Nephron progenitor cell (in vitro differentiated cells): ENCODE measurements at places on chromosomes 1 and 21.

DNA sequence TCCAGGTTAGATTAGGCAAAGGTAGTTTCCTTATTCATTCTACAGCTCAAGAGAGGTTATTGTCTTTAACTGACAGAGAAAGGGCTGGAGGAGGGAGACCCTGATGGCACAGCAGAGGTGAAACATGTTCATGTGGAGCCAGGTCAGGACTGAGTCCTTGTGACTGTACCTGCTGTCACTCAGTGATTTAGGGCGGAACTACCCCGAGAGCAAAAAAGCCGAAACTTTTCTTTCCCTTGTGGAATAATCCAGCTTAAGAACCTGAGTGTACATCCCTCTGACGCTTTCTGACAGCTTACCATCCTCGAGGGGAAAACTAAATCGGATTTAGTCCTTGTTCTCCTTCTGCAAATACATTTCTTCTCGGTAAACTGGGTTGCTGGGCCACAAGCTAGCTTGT is 273.2 kb downstream of the BACH1 start:
- DNase-seq: no peak

- DNase-seq: no peak
Measured at GRCh38 chr1:178689769-178690168, 35.3 kb upstream of the RALGPS2 start.

DNA sequence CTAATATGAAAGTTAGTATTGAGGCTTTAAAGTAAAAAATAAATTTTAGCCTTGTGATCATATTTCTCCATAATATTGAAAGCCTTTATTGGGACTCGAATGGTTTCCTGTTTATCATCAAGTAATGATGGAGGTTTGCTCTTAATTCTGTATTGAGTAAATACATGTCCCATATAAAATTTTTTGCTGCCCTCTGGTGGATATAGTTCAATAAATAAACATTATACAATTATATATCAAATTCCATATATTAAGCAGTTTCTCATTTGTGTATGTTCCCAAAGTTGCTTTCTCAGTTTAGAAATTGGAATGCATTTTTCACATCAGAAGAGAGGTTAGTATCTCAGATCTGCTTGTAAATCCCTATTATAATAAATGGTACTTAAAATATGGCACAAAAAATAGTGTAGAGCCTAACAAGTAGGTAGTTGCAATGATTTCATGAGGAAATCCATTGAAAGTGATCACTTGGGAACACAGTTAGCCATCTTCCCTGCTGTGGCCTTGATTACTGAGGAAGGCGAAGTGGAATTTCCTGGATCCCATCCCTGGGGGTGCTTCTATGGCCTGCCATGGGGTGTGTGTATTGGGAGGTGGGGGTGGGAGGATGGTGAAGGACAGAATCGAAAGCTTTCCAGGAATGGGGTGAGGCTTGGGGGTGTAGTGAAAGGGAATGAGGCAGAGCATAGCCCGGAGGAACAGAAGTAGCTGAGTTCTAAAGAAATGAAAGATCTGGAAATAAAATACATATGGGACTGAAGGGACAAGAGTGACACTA is 84.1 kb upstream of the C21orf91 start:
- no peak for DNase-seq

GRCh38 chr1:224092601-224093000 is 21.3 kb upstream of the FBXO28 start:
- no peak for DNase-seq

GRCh38 chr1:818618-819291 is 105.0 kb upstream of the SAMD11 start:
- no peak for DNase-seq

GRCh38 chr1:54805466-54805865 is 4.3 kb upstream of the TTC22 start:
- DNase-seq: no peak

DNA sequence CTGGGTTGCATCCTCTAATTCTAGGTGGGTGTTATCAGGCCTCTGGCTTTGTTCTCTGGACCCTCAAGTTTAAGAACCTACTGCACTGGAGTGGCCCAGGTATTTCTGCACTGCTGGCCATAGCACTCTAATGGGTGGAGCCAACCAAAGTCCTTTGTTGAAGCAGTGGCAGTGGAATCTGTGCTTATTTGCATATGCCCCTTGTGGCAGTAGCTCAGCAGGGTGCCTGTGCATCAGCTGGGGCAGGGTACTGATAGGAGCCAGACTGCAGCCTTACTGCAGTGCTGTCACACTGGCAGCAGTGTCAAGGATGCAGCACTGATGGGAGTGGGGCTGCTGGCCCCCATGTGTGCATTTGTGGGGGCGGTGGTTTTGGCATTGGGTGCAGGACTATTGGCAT is 660.6 kb downstream of the LRRIQ3 start:
- DNase-seq: no peak

DNA sequence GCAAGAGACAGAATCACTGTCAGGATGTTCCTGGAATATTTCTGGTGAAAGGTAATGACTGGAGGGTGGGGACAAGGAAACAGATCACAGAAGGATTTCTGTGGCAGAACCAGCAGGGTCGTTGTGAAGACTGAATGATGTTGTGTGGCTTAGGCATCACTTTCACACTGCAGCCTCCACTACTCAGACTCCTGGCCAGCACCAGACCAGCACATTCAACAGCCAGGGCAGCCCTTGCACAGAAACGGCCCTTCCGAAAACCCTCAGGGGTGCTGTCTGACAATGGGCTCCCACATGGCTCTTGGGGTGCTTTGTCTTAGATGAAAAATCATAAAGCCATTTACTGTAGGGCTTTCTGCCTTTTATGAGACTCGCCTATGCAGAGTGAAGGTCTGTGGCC is 3.8 kb upstream of the RAB7B start:
- no peak for DNase-seq

- DNase-seq: no peak
Measured at GRCh38 chr1:40563266-40563665, 31.8 kb downstream of the ZNF684 start.

- no peak for DNase-seq
Measured at GRCh38 chr1:18261891-18262290, 154.3 kb downstream of the IGSF21 start.

DNA sequence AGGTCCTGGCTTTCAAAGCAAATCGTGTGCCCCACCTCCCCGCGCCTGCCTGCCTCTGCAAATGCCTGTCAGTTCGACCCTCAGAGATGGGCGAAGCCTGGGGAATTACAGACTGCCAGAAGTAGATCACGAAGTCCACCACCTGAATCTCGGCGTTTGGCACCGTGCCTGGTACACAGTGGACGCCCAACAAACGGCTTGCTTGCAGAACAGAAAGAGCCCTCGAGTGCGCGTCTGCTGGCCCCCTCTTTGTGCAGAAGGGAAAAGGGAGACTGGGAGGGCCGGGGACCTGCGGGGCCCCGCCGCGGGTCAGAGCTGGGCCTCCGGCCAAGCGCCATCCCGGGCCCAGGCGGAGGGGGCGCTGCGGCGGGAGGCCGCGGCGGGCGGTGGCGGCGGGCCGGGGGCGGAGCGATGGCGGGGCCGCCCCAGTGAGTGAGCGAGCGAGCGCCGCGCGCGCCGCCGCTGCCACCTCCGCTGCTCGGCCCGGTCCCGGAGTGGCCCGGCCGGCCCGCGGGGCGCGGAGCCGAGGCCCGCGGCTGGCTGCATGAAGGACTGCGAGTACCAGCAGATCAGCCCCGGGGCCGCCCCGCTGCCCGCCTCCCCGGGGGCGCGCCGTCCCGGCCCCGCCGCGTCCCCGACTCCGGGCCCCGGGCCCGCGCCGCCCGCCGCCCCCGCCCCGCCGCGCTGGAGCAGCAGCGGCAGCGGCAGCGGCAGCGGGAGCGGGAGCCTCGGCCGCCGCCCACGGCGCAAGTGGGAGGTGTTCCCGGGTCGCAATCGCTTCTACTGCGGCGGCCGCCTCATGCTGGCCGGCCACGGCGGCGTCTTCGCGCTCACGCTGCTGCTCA is at the start of gene ZDHHC18:
Gene ZDHHC18, plus strand, starts transcription at position 428 of the 845 bp plus-strand sequence. Its CDS starts 117 bp downstream, at position 545.
- peak; percentile 82 for DNase-seq

DNA sequence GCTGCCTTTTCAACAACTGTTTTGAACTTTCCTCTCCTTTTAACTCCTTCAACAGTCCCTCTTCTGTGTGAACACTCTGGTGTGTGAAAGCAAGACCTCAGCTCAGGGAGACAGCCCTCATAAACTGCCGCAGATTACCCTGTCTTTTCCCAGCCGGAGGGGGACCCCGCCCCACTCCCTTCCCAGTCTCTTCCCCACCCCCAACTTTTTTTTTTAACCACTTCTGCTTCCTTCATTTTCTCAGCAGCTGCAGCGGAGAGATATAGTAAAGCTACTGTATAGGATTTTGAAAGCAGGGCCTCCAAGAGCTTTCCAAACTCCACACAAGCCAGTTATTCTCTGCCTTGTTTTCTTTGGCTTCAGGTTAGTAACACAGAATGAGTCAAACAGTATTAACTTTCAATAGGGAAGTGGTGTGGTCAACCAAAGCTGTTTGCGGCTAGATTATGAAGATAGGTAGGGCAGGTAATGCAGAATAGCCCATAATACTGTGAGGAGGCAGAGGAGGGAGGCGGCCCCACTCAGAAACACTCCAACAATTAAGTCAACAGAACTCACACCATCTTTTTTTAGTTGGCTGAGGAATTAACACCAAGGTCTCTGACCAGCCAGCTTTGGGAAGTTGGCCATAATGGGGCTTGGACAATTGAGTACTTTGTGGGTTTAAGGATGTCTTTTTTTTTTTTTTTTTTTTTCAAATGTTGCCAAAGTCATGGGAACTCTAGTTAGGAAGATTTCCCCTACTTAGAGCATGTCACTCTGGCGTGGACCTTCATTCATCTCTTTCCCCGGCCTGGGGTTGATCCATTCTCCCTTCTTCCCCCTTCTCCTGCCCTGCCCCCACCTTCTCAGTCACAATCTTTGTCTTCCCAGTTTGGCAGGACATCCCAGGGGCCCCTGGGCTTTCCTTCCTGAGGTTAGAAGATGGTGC is 177.0 kb downstream of the CLIC6 start:
- DNase-seq: no peak

DNA sequence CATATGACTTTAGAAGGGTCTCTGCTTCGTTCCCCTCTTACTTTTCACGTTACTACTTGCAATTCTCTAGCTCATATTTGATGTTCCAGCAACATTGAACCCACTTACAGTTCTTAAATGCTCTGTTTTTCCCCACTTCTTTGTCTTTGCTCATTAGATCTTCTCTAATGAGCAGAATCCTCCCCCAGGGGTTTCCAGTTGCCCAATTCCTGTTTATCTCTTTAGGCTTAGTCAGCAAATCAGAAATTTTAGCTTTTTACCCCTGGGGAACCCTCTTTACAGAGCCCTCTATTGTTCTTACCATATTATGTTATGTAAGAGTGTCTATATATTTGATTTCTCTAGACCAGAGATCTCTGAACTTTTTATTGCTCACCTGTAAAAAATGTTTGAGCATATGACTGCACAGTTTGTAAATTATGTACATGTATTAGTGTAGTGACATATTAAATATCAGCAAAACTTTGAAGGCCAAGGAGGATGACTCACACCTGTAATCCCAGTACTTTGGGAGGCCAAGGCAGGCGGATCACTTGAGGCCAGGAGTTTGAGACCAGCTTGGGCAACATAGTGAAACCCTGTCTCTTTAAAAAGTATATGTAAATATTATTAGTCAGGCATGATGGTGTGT is 71.4 kb downstream of the FNBP1L start:
- no peak for DNase-seq

DNA sequence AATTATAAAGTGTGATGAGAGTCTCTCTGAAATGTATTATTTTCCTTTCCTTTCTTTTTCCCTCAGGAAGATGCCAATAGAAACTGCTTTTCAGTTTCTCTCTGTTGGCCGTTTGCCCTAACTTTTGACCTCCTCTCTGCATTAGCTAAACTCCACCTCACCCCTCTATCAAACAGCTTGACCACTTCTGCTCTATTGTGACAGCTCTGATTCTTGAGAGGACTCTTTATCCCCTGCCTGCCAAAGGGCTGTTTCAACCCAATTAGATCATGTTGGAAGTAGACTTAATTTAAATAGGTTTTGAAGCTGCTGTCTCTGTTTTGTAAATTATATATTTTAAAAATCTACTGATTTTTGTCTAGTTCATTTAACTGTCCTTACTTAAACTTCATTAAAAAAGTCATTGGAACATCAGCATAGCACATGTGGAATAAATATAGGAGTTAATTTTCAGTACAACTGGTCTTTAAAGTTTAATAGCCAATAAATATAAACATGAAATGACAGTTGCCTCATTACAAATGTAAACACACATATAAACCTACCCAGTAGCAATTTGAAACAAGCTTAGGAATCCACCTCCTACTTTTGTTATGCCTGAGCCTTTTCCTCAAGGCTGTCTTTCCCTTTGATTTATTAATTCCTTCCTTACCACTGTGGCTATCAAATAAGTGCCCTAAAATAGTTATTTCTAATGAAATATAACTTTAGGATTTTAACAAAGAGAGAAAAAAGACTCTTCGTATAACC is 152.0 kb downstream of the CHRM3 start:
- no peak for DNase-seq

DNA sequence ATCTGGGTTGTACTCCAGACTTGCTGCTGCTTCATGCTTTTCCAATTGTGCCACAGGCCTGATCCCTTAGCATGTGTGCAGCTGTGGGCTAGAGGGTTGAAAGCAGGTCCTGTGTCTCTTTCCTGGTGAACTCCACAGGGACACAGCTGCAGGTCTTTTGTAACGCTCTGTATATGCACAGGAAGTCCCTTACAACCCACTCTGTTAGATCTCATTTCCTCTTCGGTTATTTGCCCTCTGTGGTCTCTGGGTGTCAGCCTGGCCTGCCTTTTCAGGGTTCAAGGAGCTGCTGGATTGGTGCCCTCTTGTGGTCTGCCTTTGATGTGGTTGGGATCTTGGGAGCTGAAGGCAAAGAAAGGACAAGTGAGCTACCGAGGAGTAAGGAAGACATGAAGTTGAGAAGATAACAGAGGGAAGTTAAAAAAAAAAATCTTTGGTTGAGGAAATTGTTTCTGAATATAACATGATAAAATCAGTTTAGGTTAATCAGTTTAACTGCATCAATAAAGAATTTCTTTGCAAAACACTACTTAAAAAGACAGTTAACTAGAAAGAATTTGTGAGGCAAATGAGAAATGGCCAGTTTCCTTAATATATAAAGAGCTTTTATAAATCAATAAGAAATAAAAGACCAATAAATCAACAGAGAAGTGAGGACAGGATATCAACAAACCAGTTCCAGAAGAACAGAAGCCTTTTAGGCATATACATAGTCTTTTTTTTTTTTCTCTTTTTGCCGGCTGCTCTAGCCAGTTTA is 44.1 kb downstream of the UCK2 start:
- DNase-seq: no peak

- DNase-seq: no peak
Measured at GRCh38 chr21:31443736-31444521, 99.9 kb upstream of the TIAM1 start.

DNA sequence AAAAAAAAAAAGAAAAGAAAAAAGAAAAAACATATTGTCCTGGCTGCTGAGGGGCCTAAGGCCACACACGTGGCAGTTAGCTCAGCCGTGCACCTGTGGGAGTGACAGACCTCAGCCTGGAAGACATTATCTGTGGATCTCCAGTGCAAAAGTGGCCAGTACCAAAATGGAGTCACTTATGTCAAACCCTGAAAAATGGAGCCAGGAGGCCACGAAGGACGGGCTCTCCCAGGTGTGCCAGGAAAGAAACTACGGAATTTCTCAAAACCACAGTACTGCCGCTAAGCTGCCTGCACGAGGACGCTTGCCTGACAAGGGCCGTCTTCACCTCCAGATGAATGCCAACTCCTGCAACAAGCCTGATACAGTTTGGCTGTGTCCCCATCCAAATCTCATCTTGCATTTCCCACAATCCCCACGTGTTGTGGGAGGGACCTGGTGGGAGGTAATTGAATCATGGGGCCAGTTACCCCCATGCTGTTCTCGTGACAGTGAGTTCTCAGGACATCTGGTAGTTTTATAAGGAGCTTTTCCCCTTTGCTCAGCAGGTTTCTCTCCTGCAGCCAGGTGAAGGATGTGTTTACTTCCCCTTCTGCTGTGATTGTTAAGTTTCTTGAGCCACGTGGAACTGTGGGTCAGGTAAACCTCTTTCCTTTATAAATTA is 5.3 kb upstream of the MIB2 start:
- DNase-seq: no peak
